ENCODE measurements at places on chromosomes 12 and 14. TPM values are rescaled to one million over a fixed set of nuclear protein-coding genes. Genes with fewer than 3 reads are reported as not detected.

Gene SDR9C7
- total RNA-seq = not detected

Gene TMEM52B
- not detected for total RNA-seq

DNA sequence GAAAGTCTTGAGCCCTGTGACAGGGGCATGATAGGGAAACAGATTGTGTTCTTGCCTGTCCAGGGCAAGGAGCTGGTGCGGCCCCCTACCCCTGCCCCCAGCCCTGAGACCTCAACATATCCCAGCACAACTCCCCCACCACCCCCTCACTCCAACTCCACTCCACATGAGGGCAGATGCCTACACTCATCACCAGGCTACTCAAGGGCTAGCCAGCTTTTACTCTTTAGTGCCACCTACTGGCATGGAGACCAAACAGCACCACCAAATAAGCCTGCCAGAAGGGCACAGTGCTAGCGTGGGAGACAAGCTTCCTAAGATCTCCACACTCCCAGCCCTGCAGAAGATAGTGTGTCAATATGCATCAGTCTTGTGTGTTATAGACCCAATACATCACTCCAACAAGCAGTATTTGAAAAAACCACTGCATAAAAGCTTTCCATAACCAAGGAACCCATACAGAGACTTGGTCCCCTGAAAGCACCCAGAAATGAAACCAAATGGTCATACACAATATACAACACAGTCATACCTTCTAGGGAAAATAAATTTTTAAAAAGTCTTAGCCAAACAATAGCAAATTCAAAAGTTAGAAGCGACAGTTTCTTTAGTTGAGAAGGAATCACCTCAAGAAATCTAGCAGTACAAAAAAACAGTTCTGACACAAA lies 154.4 kb downstream of the KCNK10 start:
- no peak for DNase-seq

DNA sequence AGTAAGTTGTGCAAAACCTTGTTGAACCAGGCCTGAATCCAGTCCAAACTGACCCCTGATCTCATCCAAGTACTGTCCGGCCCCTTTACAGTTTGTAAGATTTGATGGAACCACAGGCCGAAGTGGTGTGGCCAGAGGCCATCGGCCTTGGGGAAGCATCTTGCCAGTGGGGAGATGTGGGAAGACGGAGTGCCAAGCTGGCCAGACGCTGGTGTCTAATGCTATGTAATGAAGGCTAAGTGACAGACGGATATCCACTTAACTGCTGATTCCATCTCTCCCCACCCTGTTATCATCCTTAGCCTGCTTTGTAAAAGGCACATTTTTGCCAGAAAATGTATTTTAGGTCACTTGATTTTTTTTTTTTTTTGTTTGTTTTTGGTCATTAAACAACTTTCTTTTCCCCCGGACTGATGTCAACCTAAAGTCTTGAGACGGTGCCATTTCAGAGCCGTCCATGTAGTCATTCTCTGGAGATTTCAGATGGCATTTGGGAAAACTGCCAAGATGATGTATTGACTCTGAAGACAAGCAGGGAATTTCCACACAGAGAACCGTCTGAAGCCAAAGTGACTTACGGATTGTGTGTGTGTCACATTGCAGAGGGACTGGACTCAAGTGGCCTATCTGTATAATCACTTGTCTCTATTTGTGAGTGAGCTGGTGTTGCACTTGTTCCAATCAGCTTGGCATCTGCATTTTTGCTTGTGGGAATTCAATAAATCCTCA lies 86.5 kb upstream of the MANSC4 start:
- no peak for DNase-seq

DNA sequence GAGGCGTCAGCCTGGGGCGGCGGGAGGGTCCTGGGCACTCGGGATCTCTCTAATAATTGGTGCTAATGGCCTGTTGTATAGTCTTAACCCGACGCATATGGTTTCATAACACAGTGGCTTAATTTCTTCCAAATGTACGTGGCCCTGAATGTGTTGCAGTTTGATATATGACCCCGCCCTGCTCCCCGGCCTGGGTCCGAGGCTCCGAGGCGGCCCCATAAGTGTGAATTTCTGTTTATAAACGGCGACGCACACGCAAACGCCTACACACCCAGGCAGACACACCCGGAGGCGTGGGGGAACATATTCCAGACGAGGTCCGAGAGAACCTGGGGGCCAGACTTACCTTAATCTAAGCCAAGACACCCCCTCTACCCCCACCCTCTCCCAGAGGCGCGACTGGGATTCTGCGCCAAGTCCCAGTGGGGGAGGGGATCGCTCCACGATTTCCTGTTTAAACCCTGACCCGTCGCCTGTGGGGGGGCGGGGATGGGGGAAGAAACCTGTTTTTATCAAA lies 9.7 kb upstream of the HOXC6 start:
- no peak for DNase-seq

- no peak for DNase-seq
Observed at GRCh38 chr12:91178139-91178561, 4.5 kb downstream of the DCN start.

GRCh38 chr12:100058482-100059029 lies 73.8 kb upstream of the ANKS1B start:
- DNase-seq = no peak

- DNase-seq = no peak
Observed at GRCh38 chr14:80606347-80606772, 335.2 kb downstream of the CEP128 start.

DNA sequence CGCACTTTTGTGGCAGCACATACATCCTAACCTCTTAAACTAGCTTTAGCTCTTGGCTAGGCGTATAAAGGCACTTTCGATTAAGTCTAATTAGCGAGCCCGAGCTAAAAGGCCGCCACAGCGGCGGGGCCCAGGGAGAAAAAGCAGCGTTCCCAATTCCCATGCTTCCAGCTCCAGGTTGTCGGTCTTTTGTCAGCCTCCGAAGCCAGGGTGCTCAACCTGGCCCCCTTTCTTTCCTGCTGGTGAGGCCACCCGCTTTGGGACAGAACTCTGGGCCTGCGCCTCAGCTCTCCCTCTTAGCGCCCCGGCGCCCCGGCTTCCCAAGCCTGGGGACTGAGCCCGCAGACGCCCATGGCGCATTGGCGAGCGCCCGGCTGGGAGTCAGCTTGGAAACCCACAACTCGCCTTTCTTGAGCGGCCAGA lies 33.3 kb upstream of the TBX5 start:
- DNase-seq = no peak

GRCh38 chr14:89973234-89973823 lies 17.6 kb downstream of the TDP1 start:
- DNase-seq = peak; percentile 68

- DNase-seq = no peak
Observed at GRCh38 chr14:104792945-104793702, 2.4 kb downstream of the AKT1 start.

DNA sequence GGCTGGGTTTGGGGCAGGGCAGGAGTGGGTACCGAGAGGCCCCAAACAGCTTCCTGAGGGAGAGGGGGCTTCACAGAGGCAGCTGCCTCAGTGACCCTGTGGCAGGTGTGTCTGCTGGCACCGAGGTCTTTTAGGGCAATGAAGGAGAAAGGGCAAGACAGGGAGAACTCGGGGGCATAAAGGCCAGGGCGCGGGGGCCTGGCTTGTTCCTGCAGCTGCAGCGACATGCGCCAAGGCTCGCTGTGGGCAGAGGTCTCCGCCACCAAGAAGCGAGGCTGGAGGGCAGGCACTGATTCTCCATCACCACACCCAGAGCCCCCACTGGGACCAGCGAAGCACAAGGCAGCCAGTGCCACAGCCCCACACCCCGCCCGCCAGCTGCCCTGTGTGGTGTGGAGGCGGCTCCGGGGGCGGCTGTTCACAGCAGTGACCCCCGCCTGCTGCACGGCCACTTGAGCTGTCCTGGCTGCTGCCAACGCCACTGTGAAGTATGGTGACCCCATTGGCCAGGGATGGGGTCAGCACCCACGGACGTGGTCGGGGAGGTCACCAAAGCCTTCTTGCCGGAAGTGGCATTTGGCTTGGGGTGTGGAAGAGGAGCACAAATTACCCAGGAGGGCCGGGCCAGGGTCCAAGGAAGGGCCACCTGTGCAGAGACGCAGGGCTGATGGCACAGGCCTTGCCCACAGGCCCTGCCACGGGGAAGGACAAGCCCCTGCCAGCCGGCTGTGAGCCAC lies 16.4 kb downstream of the BAG5 start:
- DNase-seq = peak; percentile 23

DNA sequence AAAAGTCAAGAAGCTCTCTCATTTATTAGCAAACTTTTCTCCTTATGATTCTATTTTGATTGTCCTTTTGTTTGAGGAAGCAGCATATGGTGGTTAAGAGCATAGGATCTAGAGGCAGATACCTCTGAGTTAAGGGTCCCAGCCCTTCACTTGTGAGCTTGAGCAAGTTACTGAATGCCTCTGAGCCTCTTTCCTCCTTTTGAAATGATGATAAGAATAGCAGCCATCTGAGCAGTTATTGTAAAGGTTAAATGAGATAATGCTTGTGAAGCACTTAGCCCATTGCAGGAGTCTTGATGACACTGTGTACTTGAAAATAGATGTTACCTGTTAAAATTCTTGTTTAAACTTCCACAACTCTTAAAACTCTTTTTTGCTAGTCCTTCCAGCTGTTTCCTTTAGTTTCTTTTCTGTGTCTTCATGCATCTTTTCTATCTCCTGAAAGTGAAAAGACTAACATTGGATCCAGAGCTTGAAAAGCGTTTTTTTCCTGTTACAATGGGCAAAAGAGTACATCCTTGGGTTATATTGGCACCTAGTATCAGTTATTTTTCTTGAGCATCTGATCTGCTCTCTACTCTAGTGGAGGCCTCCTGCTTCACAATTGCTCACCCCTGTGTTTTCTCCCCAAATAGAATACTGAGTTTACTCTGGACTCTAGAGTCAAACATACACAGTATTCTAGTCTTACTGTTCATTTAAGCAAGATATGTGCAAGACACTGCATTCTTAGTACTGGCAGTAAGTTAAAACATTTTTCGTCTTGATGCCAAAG lies 3.1 kb downstream of the HIF1A start:
- no peak for DNase-seq
